ENCODE measurements at places on chromosomes 1 and 21. TPM values are rescaled to one million over a fixed set of nuclear protein-coding genes. Genes with fewer than 3 reads are reported as not detected.

STRIP1 gene
- 27.5 TPM for total RNA-seq

- no peak for DNase-seq
Observed at GRCh38 chr1:112983537-112984131, 27.6 kb upstream of the SLC16A1 start.

POU2F1 gene
- 25.3 TPM for total RNA-seq

- DNase-seq: no peak
Observed at GRCh38 chr1:37342736-37343135, 131.6 kb upstream of the ZC3H12A start.

CFHR1 gene
- not detected for total RNA-seq

- DNase-seq: no peak
Observed at GRCh38 chr21:43329711-43330269, 97.1 kb downstream of the SIK1 start.

CKS1B gene
- total RNA-seq: 182 TPM

LBR gene
- 172 TPM for total RNA-seq

DNA sequence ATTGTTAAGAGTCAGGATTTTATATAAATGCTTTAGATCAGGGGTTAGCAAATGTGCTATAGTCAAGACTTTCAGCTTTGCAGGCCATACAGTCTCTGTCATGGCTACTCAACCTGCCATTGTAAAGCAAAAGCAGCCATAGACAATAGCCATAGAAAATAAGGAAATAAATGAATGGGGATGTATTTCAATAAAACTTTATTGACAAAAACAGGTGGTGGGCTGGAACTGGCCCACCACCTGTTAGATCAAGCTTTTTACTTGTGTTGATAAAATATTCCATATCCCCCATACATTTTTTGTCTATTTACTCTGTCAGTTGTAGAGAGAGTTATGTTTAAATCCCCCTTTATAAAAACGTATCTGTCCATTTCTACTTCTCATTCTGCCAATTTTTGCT lies 98.9 kb downstream of the HIVEP3 start:
- DNase-seq: no peak

DNA sequence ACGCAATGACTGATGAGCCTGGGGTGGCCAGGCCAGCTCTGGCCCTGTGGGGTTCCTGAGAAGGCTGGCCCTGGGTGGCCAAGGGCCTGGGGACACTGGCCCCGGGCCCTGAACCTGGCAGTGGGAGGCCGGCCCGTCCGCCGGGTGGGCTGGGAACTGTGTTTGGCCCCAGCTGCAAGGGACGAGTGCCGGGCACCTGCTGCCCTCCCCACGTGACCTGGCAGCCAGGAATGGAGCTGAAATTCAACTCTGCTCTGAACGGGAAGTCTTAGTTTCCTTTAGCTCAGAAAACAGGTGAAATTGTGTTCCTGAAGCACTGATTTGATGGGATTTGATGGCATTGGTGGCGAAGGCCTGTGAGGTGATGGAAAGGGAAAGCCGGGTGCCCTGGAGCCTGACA lies 8.2 kb upstream of the TTLL10 start:
- no peak for DNase-seq

GRCh38 chr1:161307892-161308638 lies 1.7 kb downstream of the MPZ start:
- DNase-seq: no peak

GRCh38 chr1:158685085-158685484 lies 1.4 kb downstream of the SPTA1 start:
- DNase-seq: no peak

DNA sequence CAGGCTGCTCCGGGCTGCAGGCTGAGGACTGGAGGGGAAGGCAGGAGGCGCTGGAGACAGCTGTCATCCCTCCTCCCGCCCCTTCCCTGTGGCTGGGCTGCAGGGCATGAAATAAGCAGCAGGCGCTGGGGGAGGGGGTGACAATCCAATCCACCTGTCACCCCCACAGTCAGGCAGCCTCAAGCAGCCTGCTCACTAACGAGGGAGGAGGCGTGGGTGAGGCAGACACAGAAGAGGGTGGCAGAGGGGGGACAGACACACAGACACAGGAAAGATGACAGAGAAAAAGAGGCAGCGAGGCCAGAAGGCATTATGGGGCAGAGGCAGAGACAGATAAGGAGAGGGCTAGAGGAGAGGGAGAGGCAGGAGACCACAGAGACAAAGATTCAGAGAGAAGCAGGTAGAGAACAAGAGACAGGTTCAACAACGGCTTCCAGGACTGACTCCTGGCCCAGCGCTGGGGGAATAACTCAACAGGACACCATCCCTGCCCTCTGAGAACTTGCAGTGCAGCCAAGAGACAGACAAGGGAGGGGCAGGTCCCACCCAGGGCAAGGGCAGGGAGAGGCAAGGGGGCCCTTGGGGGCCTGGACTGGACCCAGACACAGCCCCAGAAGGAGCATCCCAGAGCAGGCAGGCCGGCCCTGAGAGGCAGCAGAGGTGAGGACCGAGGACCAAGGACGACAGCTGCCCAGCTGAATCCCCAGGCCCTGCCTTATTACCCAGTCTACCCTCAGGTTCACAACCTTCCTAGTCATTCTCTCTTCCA lies 11.2 kb downstream of the MEF2D start:
- DNase-seq: no peak

DNA sequence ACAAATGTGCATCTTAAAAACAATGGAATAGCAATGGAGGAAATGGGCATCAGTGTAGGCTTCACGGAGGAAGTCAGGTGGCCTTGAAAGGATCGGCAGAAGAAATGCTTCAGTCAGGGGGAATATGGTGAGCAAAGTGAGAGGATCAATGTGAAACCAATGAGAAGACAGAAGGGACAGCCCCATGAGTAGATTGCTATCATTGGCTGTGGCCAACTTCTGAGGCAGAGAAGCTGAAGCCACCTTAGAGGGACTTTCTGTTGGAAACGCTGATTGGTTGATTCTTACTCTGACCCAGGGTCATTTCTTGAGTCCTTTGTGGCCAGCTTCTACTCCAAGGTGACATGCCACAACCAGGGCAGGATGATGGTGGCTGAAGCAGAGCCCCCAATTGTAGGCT lies 130.7 kb upstream of the ZNF648 start:
- DNase-seq: no peak

DNA sequence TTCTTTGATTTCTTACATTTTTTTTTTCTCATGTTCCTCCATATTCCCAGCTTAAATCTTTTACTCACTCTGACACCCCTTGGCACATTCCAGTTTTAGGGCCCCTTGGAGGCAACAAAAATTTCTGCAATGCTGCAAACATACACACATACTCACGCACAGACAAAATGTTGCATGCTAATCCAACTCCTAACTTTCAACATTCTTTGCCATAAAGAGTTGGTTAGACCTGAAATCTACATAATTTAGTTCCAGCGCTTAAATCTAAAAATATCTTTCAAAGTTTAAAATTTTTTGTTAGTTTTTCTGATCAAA lies 103.9 kb downstream of the PTPN14 start:
- no peak for DNase-seq

- no peak for DNase-seq
Observed at GRCh38 chr1:232788235-232788872, 16.9 kb upstream of the MAP10 start.

DNA sequence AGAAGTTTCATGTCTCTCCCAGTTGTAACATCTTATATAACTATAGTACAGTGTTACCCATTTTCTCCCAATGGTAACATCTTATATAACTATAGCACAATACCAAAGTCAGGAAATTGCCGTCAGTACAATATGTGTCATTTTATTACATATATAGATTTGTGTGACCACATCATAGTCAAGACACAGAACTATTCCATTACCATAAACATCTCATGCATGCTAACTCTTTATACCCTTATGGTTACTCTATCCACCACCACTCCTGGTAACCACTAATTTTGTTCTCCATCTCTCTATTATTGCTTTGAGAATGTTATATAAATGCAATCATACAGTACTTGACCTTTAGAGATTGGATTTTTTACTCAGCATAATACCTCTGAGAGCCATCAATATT lies 120.7 kb downstream of the BACH1 start:
- no peak for DNase-seq

- no peak for DNase-seq
Observed at GRCh38 chr1:11796036-11796828, 9.5 kb downstream of the MTHFR start.

DNA sequence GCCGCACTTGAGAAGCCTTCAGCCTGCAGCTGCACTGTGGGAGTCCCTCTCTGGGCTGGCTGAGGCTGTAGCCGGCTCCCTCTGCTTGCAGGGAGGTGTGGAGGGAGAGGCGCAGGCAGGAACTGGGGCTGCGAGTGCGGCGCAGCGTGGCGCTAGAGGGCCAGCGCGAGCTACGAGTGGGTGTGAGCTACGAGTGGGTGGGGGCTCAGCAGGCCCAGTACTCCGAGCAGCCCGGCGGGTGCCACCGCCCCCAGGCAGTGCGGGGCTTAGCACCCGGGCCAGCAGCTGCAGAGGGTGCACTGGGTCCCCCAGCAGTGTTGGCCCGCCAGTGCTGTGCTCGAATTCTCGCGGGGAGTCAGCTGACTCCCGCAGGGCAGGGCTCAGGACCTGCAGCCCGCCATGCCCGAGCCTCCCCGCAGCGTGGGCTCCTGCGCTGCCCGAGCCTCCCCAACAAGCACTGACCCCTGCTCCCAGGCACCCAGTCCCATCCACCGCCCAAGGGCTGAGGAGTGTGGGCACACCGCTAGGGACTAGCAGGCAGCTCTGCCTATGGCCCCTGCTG lies 1620.1 kb downstream of the BRINP3 start:
- no peak for DNase-seq

F13B gene
- total RNA-seq: not detected

- no peak for DNase-seq
Observed at GRCh38 chr1:216462066-216462775, 39.0 kb upstream of the USH2A start.

DNA sequence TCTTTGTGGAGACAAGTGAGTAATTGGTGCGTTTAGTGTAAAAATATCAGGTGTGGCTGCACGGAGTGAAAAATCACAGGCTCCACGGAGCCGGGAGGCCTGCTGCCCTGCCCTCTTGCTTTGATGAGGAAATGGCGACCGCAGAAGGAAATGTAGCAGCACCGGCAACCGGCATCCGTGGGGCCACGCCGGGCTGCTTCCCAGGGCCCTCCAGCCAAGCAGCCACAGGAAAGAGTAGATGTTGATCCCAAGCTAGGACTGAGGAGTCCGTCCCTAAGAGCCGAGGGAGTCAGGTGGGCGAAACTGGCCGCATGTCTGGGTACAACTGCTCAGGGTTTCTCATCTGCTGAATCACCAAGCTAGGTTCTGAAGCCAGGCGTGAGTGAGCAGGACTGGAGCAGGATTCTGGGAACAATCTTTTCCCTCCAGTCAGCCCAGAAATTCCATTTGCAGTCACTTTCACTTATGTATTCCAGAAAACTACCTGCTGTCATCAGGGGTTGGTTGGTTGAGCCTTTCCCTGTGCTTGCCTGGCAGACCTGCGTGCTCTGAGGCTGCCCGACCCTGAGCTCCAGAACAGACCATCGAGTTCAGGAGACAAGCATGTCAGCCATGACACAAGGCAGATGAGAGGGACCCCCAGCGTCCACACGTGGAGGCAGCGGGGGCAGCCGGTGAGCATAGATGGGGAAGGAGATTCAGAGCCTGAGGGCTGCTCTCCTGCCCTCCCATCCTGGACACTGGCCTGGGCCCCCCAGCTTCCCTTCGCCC lies 5.8 kb upstream of the ITGB2 start:
- no peak for DNase-seq

DNA sequence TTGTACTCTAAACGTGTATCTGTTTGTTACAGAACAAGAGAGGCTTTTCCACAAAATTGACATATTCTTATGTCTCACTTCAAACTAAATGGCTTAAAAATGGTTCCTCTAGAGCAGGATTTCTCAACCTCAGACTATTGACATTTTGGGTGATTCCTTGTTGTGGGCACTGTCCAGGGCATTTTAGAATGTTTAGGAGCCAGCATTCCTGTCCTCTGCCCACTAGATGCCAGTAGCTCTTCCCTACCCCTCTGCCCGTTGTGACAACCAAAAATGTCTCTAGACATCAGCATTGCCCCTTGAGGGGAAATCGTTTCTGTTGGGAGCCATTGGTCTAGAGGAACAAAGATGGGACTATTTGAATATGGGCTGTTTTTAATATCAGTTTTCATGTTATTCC lies 17.3 kb downstream of the SMAP2 start:
- no peak for DNase-seq

DNA sequence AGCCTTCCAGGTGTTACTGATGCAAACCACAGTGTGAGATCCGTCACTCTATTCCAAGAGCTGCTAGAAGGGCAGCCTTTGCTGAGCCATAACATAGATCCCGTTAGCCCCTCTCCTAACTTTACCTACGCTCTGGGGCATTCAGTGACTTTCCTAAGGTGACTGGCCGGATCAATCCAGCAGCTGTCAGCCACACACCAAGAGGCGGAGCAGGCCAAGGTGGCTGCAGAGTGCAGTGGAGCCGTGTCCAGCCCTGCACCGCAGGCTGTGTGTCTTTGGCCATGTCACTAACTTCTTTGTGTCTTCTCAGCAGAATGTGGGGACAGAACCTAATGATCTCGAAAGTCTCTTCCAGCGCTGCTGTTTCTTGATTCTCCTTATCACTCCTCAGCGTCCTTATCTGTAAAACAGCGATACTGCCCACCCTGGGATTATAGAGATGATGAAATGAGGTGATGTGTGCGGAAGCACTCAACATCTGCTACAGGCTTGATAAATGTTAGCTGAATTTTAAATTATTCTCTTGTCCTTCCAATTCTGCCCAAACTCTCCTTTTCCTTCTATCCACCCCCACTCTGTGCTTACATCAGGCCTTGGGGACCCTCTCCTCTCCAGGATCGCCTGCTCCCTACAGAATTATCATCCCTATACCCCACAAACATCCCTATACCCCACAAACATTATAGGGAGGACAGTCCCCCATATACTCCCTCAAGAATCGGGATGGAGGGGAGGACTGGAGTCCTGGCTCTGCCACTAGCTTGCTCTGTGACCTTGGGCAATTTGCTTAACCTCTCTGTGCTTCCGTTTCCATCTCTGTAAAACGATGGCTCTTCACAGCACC lies 25.8 kb upstream of the LRRN2 start:
- no peak for DNase-seq

MAP10 gene
- 1.5 TPM for total RNA-seq

PINK1 gene
- total RNA-seq: 11.2 TPM

RNF207 gene
- total RNA-seq: 160 TPM

DNA sequence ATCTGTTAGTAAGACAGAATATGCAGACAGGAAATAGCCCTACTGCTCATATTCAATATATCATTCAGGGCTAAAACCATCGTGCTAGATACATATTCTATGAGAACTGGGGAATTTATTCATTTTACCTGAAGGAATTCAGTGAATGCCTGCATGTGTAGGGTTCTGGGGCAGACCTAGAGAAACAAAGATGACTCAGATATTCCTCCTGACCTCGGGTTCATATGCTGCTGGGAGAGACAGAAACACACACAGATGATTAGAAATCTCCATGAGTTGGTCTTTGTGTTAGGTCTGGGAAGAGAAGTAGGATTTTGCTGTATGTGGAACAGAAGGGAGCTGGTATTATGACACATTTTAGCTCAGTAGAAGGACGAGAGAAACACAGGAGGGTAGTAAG lies 176.5 kb upstream of the ST6GALNAC5 start:
- DNase-seq: no peak

LCE2A gene
- total RNA-seq: not detected

GRCh38 chr21:28974531-28975227 lies 18.0 kb downstream of the LTN1 start:
- DNase-seq: no peak

GRCh38 chr1:161439280-161440232 lies 65.7 kb upstream of the FCGR2A start:
- DNase-seq: no peak

AADACL4 gene
- total RNA-seq: not detected

PTPN22 gene
- 0.24 TPM for total RNA-seq

Data from Calu3 (cell line).